ENCODE measurements at places on chromosomes 11 and 22.

DNA sequence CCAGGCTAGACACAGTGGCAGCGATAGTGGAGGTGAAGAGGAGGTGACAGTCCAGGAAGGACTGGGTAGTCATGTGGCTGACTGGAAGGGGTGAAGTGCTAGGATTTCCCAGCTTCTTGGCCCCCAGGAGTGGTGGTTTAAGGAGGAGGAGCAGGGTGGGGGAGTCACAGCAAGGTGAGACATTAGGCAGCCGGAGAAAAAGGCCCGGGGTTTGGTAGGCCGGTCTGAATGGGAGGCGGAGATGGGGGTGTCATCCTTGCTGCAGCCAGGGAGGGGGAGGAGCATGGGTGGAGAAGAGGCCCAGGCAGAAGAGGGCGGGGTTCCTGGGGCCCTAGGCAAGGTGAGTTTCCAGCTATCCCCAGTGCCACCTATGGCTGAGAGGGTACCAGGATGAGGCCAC, 6.1 kb downstream of the SIPA1 start:
- H3K27me3 ChIP-seq, result no peaks in the 10 kb centered on the region
- peaks cover 30% of the 10 kb centered on the region for H3K4me1 ChIP-seq
- peaks cover 90% of the 10 kb centered on the region for H3K36me3 ChIP-seq

GRCh38 chr22:50563413-50564160, 868 bp upstream of the SYCE3 start:
- H3K4me1 ChIP-seq, result peaks cover 16% of the 10 kb centered on the region
- peak overlapping the region; percentile 77 for H3K27ac ChIP-seq
- H3K36me3 ChIP-seq, result peaks cover 12% of the 10 kb centered on the region
- H3K4me3 ChIP-seq, result peak overlapping the region; percentile 91
- no peak for DNase-seq

- no peaks in the 10 kb centered on the region for H3K36me3 ChIP-seq
- no peak overlapping the region for H3K27ac ChIP-seq
- peaks cover 39% of the 10 kb centered on the region for H3K27me3 ChIP-seq
- DNase-seq, result no peak
- H3K4me3 ChIP-seq, result no peak overlapping the region
These were observed 76.7 kb downstream of the TRIM29 start for GRCh38 chr11:120061036-120061760.

DNA sequence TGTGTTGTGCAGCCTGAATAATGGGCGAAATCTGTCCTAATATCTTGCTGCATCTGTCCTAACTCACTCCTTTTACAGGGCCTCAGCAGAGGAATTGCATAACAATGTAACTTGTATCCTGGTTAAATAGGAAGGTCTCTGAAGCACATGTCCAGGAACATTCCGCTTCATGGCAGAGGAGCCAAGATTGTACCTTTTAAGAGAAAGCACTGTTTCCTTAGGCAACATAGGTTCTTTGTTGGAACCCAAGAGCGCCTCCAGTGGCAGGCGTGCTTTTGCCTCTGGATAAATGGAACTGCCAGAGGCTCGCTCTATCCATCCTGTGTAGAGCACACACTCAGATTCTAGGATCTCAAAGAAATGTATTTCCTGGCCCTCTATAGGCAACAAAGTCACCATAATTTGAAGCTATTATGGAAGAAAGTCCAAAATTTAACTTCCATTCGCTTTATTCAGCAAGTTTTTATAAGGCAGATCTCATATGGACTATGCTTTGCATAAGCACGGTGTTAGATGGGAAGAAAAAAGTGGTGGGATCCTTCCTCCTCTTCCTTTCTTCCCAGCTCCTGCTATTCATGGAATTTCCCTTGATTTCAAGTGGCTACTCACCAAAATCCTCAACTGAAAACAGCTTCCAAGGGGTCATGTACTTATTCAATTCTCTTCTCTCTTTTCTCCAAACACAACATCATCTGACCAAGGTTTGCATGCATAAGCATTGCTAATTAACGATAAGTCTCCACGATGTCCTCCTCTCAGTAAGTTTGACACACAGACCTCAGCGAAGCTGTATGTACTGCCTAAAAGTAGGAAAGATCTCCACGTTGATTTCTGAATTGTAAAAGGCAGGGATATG, at the start of gene BLID:
Gene BLID (minus strand): TSS at position 692 of the 856 bp plus-strand sequence. CDS start 293 bp downstream, at position 399.
- H3K27ac ChIP-seq, result no peak within 1 kb of the TSS
- DNase-seq, result no peak
- no peak within 1 kb of the TSS for H3K4me3 ChIP-seq
- H3K36me3 ChIP-seq, result no peaks in the 10 kb centered on the region
- no peaks in the 10 kb centered on the region for H3K27me3 ChIP-seq

DNA sequence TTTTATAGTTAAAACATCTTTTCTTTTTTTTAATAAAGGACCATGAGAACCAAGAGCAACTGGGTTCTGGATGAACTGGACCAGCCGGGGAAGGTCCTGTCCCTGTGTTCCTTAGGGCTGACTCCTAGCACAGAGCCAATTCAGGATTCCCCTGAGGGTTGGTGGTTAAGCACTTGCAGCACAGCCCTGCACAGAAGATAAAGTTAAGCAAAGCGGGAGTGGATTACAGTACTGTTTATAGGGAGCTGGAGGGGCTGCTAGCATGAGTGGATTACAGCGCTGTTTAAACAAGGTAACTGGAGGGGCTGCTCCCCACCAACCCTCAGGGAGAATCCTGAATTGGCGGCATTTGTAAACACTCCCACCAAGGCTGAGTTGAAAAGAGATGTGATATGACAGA, 90.6 kb downstream of the CELSR1 start:
- peaks cover 4% of the 10 kb centered on the region for H3K4me1 ChIP-seq
- H3K27me3 ChIP-seq, result peaks cover 21% of the 10 kb centered on the region
- no peak overlapping the region for H3K27ac ChIP-seq
- H3K4me3 ChIP-seq, result no peak overlapping the region
- no peak for DNase-seq

- no peaks in the 10 kb centered on the region for H3K27me3 ChIP-seq
- H3K27ac ChIP-seq, result no peak overlapping the region
- no peak overlapping the region for H3K4me3 ChIP-seq
These were observed 13.9 kb downstream of the ZNF74 start for GRCh38 chr22:20407829-20408228.

DNA sequence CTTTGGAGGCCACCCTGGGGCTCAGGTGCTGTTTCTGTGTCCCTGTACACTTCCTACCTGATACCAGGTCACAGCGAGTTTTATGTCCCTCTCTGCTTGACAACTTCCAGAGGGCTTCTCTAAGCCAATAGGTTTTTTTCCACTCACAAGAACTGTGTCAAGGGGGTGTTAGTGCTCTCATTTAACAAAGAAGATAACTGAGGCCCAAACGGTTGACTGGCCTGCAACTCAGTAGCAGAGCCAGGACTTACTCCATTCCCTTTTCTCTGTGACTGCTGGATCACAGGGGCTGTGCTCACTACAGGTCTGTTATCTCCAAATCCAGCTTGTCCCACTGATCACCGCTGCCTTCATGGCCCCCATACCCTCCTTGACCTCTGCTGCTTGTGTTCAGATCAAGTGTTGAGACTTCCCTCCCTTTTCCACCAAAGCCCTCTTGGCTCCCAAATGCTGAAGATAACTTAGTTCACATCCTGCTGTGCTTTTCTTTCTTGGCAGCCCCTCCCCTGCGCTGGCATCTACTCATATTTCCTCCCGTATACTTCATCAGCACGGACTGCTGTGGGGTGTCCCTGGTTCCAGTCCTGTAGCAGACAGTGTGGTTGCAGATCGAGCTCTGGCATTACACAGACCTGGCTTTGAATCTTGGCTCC, 41.3 kb downstream of the POU2F3 start:
- H3K4me3 ChIP-seq, result no peak overlapping the region
- H3K27me3 ChIP-seq, result peaks cover 20% of the 10 kb centered on the region
- no peak for DNase-seq
- H3K4me1 ChIP-seq, result no peaks in the 10 kb centered on the region
- no peak overlapping the region for H3K27ac ChIP-seq
- H3K36me3 ChIP-seq, result peaks cover 3% of the 10 kb centered on the region

- no peak overlapping the region for H3K4me3 ChIP-seq
- H3K27ac ChIP-seq, result no peak overlapping the region
- no peak for DNase-seq
- peaks cover 49% of the 10 kb centered on the region for H3K36me3 ChIP-seq
- no peaks in the 10 kb centered on the region for H3K4me1 ChIP-seq
These were observed 11.9 kb downstream of the MICALL1 start for GRCh38 chr22:37917874-37918548.

DNA sequence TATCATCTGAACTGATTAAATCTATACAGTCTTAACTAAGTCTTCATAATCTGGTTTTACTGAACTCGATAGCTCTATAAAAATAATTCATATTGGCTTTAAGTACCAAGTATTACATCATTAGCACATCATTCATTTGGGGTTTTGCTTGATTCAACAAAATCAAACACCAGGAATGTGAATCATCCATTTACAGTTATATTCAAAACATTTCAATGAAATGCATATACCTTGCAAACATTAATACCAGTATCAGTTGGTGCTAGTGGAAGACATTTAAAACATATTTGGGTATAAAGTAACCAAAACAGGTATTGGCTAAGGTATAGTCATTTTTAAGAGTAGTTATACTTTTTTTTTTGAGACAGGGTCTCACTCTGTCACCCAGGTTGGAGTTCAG, 12.2 kb upstream of the CCDC89 start:
- H3K36me3 ChIP-seq, result peaks cover 30% of the 10 kb centered on the region
- DNase-seq, result no peak
- H3K27me3 ChIP-seq, result no peaks in the 10 kb centered on the region
- peak overlapping the region; percentile 93 for H3K27ac ChIP-seq

DNA sequence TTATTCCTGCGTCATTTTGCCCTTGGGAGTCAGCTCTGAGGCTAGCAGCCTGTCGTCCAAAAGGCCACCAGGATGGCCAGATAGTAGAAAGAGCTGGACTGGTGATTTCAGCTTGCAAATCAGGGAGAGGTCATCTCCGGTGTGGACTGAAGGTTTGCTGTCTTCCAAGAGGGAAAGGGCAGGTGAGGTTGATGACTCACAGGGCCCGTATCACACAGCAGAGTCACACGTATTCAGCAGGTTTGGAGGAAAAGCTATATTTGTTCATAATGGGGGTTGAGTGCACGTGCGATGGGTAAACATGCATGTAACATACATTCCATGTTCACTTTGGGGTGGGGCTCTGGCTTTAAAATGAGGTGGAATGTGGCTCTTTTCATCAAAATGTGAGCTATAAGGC, 25.6 kb downstream of the MRPL21 start:
- H3K4me3 ChIP-seq, result no peak overlapping the region
- no peaks in the 10 kb centered on the region for H3K36me3 ChIP-seq
- H3K4me1 ChIP-seq, result no peaks in the 10 kb centered on the region

GRCh38 chr22:20164863-20165262, 14.0 kb upstream of the CCDC188 start:
- no peak for DNase-seq
- no peak overlapping the region for H3K4me3 ChIP-seq
- H3K27ac ChIP-seq, result no peak overlapping the region
- peaks cover 13% of the 10 kb centered on the region for H3K36me3 ChIP-seq
- no peaks in the 10 kb centered on the region for H3K27me3 ChIP-seq

DNA sequence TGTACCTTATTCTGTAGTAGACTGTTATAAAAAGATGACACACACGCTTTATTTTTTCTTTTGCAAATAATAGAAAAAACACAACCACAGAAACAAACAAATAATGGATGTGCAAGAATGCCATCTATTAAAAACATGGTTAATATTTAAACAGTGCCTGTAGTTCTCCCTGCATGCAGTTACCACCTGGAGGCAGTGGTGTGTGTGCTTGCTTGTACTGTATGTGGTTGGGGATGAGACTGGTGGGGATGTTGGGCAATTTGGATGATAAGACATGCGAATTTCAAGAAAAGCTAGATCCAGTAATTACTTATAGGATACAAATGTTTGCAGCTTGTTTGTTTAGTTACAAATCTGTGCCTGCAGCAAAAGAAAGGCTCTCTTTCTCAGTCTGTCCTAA, 3.6 kb downstream of the C11orf87 start:
- H3K27ac ChIP-seq, result no peak overlapping the region
- H3K4me1 ChIP-seq, result no peaks in the 10 kb centered on the region
- no peak for DNase-seq
- H3K4me3 ChIP-seq, result no peak overlapping the region

DNA sequence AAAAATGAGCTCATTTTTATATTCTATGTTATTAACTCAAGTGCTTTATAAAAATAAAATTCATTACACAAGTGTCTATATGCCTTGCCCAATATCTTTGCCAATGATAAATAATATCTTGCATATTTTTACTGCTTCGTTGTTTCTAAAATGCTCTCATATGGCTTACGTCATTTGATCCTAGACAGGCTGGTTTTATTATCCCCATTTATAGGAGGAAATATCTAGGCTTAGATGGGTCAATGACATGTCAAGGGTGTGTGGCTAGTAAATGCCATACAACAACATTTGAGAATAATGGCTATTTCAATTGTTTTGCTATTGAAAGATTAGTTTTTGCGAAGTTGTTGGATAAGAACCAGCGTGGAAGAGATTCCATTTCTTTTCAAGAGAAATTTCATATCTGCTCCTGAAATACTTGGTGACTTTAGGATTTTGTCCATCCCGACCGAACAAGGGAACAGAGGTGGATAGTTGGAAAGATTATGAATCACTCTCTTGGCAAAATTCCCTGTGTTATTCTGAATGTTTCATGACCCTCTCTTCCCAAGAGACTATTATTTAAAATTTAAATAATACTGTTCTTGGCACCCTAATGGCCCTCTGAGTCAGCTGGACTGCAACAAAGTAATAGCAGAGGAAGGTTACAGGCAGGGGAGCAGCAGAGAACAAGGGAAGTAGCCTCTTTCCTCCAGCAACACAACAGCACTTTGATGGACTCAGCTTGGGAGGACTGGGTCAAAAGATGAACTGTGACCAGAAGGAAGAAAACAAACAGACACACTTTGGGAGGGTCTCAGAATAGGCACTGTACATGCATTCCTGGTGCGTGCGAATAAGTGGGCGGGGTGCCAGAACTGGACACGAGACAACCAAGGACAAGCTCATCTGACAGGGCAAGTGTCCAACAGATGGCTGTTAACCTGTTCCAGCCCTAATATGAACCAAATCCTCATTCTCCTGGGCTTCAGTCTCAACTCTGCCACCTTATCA, 94.5 kb downstream of the ME3 start:
- no peaks in the 10 kb centered on the region for H3K4me1 ChIP-seq
- DNase-seq, result no peak
- H3K36me3 ChIP-seq, result no peaks in the 10 kb centered on the region
- peaks cover 27% of the 10 kb centered on the region for H3K27me3 ChIP-seq
- H3K4me3 ChIP-seq, result no peak overlapping the region

- H3K36me3 ChIP-seq, result no peaks in the 10 kb centered on the region
- H3K27ac ChIP-seq, result peak overlapping the region; percentile 72
- no peak overlapping the region for H3K4me3 ChIP-seq
These were observed 251.2 kb downstream of the ETS1 start for GRCh38 chr11:128336203-128336602.

- H3K27me3 ChIP-seq, result peaks cover 27% of the 10 kb centered on the region
- H3K4me1 ChIP-seq, result peaks cover 10% of the 10 kb centered on the region
- DNase-seq, result no peak
- H3K36me3 ChIP-seq, result peaks cover 3% of the 10 kb centered on the region
These were observed 104.0 kb upstream of the PITPNB start for GRCh38 chr22:28023036-28023435.

- no peak overlapping the region for H3K4me3 ChIP-seq
- H3K36me3 ChIP-seq, result no peaks in the 10 kb centered on the region
- peaks cover 27% of the 10 kb centered on the region for H3K4me1 ChIP-seq
- no peak for DNase-seq
- no peaks in the 10 kb centered on the region for H3K27me3 ChIP-seq
These were observed 12.4 kb downstream of the C11orf21 start for GRCh38 chr11:2289350-2289749.

Measured in effector memory CD8-positive, alpha-beta T cell (primary cell).